ENCODE measurements at places on chromosomes 6 and 20. TPM values are rescaled to one million over a fixed set of nuclear protein-coding genes. Genes with fewer than 3 reads are reported as not detected.
A peak's percentile ranks its signal among the peaks of the same experiment; 100 is the strongest.

DNA sequence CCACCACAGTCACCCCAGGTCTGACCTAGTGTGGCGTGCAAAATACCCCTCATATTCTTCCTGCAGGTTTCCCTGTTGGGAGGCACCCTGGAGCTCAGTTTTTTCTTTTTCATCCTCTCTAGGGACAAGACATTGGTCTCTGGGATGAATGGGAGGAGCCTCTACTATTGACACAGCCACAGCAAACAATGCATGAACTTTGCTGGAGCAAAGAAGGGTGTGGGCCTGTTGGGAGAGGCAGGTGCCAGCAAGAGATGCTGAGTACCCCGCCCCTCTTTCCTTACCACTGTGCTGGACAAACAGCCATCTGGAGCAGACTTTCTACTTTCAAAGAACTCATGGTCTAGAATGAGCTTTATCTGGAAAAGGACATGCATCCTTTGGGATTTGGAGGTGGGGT, 10.1 kb downstream of the TGM3 start:
- no peak for DNase-seq

GRCh38 chr6:7292596-7293255, 20.3 kb downstream of the SSR1 start:
- no peak for DNase-seq

GRCh38 chr6:19159089-19159488, 678.1 kb upstream of the ID4 start:
- DNase-seq = no peak

DNA sequence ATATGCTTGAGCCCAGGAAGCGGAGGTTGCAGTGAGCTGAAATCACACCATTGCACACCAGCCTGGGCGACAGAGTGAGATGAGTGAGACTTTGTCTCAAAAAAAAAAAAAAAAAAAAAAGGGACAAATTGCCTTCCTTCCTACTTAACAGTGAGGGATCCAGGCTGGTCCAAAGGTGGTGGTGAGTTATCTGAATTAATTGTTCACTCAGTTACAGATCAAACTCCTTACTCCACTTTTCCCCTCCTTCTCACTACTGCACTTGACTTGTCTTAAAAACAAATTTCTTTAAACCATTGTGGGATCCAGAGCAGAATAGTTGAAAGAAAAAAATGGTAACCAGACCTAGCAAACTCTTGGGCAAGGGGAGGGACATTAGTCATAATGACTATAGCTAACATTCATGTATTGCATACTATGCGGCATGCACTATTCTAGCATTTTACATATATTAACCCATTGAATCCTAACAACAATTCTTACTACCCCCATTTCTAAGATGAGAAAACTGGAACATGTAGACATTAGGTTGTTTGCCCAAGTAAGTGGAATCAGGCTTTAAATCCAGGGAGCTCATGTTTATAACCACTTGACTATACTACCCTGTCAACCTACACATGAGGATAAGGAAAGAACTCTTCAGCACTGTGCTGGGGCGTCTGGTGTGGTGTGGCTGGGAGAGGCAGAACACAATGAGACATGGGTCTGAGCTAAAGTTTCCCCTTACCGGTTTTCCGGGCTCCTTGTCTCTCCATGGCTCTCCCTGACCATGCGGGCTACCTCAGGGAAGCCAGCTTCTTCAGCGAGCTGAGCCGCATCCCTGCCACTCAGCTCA, 1.5 kb downstream of the GPANK1 start:
- DNase-seq = no peak

DNA sequence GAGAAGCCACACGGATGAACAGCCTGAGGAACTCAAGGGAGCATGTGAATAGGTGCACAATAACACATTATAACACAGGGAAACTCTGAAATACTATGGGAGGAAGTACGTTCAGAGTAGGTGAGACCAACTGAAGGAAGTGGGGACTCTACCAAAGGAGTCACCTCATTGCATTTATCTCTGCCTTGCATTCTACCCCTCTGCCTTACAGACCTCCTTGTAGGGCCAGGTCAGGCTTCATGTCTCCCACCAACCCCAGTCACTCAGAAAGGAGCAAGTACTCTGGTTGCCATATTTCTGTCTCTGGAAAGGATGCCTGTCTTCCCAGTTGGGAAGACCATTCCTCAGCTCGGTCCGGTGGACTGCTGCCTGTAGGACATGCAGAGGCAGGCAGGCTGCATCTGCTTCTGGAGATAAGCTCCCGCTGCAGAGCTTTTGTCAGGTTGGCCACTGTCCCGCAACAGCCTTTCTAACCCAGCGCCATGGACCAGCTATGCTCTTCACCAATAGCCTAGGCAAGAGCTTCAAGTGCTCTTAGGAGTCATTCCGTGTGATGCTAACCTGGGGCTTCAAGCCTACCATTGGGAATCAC, 51.6 kb upstream of the ASIP start:
- DNase-seq = no peak

DNA sequence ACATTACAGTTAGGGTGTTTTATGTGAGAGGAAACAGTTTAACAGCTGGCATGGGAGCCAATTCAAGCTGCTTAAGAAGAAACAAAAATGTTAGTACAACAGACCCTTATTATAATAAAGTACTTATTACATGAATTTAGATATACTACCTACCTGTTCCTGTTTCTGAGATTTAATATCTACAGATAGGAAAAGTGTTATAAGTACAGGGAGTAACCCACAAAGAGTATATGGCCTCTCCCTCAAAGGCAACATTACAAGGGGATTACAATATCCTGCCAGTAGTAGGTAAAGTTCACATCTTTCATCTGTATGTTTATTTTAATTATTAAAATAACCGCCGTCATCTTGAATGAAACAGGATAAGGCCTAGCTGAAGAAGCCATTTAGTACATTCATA, 1.8 kb upstream of the ME1 start:
- DNase-seq = no peak

DNA sequence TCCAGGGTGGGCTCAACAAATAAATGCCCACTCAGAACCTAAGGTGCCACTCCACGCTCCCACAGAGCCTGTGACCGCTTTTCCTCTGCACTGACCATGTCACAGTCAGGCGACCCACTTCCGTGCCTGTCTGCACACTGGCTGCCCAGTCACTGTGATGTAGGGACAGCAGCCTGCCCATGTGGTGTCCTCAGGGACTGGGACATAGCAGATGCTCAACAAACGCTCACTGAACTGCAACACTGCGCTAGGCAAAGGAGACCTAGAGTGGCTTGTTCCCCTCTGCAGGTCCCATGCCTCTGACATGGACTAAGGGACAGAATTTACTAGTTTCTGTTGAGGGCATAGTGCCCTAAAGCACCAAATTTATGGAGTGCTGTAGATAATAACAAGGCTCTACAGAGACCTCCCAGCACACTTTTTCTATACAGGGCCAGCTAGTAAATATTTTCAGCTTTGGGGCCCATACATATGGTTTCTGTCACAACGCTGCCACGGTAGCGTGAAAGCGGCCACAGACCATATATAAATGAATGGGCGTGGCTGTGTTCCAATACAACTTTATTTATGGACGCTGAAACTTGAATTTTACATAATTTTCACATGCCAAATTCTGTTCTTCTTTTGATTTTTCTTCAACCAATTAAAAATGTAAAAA, 57.8 kb upstream of the MRPS10 start:
- DNase-seq = no peak

DNA sequence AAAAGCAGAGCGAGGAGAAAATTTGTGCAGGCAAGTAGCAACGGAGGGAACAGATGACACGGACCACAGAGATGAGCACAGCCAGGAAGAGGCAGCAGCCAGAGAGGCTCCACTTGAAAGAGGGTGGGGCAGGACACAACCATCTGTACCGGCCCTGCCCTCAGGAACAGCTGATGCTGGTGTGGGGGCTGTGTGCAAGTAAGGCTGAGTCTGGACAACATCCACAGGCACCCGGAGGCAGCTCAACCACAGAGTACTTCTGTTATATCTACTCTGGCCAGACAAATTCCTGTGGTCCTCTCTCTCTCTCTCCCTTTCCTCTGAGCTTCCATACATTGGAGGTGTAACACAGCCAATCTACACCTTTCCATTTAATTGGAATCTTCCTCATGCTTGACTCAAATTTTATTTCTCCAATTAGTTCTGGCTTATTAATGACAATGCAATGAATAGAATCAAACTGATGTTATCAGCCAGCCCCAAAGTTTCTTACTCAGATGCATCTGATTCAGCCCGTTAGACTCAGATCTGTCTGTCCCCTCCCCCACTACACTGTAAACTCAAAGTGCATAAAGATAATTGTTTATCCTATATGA, 24.9 kb downstream of the KIF13A start:
- peak; percentile 73 for DNase-seq

- no peak for DNase-seq
Observed at GRCh38 chr6:66264376-66264775, 557.4 kb upstream of the EYS start.

DNA sequence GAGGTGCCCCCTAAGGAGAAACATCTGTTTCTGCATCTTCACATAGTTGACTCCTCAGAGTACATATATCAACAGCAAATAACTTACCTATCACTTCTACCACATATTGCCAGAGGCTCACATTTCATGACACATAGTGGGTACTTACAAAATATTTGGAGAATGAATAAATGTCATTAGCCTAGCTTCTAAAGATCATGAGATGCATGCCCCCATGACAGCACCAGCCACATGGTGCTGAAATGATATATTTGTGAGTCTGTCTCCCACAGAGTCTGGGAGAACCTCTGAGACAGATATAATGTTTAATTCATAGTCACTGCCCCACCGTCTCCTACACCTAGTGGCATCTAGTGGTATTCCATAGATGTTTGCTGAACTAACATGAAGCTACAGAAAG, 555.6 kb downstream of the KIF16B start:
- no peak for DNase-seq

DNA sequence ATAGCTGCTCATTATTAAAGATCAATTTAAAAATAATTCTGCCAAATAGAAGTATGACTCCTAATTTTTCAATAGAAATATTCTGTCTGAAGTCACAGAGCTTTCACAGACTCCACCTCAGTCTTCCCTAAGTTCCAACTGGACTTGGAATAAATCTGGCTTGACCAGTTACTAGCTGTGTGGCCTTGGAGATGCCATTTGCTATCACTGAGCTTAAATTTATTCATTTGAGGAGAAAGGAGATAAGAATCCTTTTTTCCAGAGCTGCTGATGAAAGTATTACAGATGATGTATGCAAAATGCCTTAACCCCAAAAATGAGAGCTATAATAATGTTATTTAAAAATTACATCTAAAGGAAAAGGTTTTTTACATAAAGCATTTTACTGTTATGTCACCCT, 125.0 kb downstream of the GJA1 start:
- no peak for DNase-seq

The STMND1 gene
- total RNA-seq = not detected

The CLIC5 gene
- total RNA-seq = 99.8 TPM

The SLC17A9 gene
- total RNA-seq = 1.3 TPM

The TMEM30A gene
- 47.3 TPM for total RNA-seq

The TOX2 gene
- 0.30 TPM for total RNA-seq

The TRIM10 gene
- total RNA-seq = not detected

The PDYN gene
- not detected for total RNA-seq

The NT5E gene
- total RNA-seq = 10.6 TPM

Measured in right atrium auricular region (tissue), 2 donors.